ENCODE measurements at places on chromosomes 5 and 9. TPM values are rescaled to one million over a fixed set of nuclear protein-coding genes. Genes with fewer than 3 reads are reported as not detected.

- no peak for DNase-seq
These were observed 78.8 kb downstream of the ZSWIM6 start for GRCh38 chr5:61410811-61411210.

- DNase-seq = no peak
These were observed 365.2 kb upstream of the TUSC1 start for GRCh38 chr9:26043431-26043830.

DNA sequence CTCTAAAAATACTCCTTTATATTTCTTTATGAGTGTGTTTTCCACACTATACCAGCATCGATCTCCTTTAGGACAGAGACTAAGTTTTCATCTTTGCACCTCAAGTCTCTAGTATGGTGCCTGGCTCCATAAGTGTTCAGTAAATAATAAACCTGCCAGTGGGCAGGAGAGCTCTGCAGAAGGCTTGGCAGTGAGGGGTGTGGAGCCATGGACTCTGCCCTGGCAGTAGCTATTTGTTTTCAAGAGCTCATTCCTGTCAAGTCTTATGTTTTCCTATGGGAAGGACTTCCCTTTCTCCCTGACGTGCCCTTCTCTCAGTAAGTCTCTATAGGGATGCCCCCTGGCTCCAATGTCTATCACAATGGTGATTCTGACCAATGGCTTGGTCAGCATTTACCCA is 252.2 kb downstream of the PIK3R1 start:
- no peak for DNase-seq

DNA sequence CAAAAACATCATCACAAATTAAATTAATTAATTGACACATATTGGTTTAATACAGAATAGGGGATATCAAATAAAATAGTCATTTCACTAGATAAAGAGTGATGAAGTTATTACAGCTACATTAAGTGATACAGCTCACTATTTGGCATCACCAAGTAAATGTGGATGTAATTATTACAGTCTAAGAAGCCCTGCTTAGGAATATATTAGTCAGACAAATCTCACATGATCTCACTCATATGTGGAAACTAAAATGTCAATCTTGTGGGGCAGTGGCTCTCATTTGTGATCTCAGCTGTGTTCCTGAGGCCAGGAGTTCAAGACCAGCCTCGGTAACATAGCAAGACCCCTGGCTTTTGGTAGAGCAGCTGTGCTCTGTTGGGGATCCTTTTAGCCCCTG is 233.4 kb upstream of the RGMB start:
- no peak for DNase-seq

DNA sequence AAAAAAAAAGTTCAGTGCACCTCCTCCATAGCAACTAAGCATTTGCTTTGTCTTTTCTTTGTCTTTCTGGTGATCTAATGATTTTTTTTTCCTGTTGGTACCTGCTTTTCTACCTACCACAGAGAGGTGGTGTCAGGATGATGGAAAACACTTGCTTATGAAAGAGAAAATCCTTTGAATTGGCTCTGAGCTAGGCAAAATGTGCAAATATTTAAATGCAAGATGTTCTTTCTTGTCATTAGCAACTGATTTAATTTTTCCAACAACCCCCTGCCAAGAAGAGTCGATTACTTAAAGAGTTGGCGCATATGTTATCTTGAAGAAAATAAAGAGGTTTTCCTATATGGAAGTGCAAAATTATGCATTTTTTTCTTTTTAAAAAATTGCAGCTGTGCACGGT is 37.7 kb downstream of the TNC start:
- no peak for DNase-seq

The MCC gene
- polyA plus RNA-seq = 29.9 TPM

DNA sequence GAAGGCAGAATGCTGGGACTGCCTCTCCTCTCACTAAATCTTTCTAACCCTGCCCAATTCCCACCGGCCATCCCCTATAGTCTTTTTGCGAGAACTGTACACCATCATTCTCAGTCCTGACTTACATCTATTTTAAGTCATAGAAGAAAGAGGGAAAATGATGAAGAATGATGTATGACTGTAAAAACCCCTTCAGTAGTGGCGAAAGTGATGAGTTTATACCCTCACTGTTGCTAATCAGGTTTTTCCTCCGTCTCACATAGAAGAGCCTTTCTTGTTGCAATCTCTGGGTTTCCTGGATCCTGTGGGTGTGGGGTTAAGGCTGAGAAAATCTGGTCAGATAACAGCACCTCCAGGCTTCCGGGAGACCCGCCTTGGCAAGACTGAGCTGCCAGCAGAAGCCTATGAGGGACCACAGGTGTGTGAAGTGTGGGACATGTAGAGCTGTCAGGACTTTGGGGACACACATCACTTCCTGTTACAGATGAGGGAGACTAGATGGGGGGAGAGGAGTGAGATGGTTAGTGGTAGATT is 147.1 kb upstream of the SLC12A2 start:
- no peak for DNase-seq

DNA sequence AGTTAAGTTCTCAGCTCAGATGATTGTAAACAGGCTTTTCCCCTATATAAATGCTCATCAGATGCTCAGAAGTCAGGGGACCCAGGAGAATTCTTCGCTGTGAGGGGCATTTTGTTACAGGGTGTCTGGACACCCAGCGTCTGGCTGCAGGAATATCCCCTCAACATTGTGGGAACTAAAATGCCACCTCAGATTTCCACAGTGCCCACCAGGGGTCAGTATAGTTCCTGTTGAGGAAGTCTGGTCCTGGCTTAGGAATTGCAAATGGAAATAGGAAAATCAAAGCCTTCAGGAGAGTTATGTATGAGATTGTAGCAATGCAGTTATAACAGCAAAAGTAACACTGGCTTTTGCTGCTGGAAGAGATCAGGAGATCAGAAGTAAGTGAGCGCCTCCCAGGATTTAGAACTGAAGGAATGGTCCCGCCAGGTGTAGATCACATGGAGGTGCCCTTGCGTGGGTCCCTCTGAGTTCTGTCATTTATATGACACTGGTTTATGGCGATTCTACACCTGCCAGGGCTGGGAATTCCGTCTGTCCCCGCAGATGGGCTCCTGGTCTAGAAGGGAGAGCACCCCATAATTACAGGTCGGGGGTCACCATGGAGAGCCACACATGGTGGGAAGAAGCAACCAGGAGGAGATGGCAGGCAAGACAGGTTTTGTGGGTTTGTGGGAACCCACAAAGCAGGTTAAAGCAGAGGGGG is 47.1 kb upstream of the CTSL start:
- peak; percentile 66 for DNase-seq

- DNase-seq = no peak
These were observed 27.0 kb upstream of the FREM1 start for GRCh38 chr9:14937216-14937615.

GRCh38 chr5:159073026-159073425 is 26.7 kb downstream of the EBF1 start:
- DNase-seq = no peak

GRCh38 chr5:127192836-127193338 is 97.7 kb upstream of the MEGF10 start:
- no peak for DNase-seq

The HTR4 gene
- 0.11 TPM for polyA plus RNA-seq

GRCh38 chr5:10489810-10490426 is 48.2 kb downstream of the ROPN1L start:
- no peak for DNase-seq

- DNase-seq = no peak
These were observed 36.5 kb upstream of the SAP30L start for GRCh38 chr5:154409230-154409840.

DNA sequence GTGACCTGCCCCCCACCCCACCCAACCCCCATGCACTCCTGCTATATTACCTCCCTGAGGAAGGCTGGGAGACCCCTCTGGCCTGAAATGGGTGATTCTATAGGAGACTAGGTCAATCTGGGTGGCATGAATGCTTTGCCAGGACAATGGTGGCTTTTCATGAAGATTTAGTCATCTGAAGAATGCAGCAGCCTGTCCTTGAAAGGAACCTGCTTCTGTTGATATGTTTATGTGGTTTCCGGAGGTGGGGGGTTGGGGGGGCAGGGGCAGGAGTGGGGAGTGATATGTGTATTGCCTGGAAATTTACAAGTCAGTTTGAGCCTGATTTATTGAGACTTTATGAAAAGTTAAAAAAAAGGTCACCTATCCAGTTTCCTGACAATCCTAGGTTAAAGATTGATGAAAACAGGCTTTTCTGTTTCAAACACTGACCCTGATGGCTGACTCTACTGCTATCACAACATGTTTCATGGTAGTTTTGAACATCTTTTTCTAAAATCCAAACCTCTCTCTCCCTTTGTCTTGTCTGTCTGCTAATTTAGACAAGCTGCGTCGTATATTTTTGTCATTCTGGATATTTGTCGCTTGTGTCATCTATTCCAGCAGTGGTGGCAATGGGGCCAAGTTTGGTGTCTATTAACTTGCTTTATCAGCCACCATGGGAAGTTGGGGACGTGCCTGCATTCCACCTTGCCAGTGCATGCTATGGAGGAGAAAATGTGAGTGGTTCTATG is 153.7 kb upstream of the EGFLAM start:
- DNase-seq = no peak

DNA sequence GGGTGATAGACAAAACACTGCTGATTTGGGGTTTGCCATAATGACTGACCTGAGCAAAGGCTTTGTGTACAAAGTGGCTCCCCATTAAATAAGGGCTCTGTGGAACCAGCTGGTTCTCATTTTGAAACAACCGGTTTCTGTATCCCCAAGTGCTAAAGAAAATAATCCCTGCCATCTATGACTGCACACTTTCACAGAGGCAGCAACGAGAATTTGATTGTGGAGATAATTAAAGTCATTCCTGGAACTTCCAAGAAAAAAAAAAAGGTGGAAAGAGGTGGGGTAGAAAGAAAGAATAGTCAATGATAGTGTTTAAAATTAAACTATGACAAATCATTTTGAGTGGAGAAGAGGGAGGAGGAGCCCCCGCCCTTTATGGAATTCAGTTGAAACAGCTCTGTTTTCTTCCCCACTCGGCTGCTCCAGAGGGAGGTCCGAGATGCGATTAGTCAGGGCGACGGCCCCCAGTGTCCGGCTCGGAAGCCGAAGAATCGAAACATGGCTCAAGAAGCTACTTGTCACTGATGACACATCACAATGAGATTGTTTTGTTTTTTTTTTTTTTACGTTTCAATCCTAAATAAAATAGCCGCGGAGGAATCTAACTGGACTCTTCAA is 38.4 kb downstream of the EBF1 start:
- DNase-seq = no peak

The DCAF10 gene
- 32.2 TPM for polyA plus RNA-seq

DNA sequence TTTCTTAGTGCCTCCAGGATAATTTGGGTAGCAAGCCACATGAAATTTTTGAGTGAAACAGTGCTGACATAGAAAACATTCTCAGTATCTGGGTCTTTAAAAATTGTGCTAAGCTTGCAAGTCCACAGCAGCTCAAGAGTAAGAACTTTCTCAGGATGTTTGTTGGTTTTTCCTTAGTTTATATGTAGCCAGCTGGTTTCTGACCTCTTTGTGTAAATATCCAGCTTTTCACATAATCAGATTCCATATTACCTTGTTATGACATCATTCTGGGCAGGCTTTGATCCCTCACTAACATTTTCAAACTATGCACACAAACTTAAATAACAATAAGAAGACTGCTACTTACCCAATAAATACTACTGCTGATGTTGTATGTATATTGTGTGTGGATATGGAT is 82.9 kb upstream of the VCAN start:
- no peak for DNase-seq

DNA sequence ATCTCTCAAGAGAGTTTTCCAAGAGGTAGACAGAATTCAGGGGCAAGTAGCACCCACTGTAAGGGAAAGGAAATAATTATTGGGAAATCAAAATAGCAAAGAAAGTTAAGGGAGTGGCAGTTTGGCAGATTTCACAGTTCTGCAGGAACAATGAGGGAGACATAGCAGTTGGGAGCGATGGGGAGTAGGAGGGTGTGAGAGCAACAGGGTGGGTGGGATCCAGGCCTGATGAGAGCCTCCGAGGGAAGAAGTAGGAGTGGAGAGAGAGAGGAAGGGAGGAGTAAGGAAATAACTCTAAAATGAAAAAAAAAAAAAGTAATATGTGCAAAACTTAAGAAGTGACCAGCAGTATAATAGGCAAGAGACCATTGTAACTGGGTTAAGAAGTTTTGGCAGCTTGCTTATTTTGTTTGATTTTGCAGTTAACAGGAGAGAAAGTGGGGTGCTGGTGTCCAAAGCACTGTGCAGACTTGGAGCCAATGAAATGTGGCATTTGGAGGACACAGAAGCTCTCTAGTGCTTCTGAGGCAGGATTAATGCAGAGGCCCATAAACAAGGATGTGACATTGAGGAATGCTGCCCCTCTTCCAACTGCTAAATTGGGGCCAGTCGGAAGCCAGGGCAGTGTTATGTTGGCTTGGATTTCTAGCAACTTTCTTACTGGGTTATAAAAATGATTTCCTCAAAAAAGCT is 10.2 kb downstream of the TNFAIP8 start:
- no peak for DNase-seq

GRCh38 chr5:176890455-176891330 is 8.5 kb downstream of the HK3 start:
- DNase-seq = no peak

DNA sequence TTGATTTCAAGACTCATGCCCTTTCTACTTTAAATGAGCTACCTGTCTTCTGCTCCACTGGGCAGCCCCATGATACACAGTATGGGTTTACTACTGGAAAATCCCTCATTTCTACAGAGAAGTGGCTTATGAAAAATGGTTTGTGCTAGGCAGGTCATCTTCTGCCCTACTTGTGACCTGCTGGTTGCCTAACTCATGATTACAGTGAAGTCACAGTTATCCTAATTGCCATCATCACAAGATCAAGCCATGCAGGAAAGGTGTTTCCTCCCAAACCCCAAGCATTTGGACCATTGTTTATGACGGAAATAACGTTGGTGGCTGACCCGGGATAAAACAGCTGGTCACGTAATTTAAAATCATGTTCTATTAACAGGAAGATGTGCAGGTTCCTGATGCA is 330.6 kb downstream of the ACTL7B start:
- no peak for DNase-seq

DNA sequence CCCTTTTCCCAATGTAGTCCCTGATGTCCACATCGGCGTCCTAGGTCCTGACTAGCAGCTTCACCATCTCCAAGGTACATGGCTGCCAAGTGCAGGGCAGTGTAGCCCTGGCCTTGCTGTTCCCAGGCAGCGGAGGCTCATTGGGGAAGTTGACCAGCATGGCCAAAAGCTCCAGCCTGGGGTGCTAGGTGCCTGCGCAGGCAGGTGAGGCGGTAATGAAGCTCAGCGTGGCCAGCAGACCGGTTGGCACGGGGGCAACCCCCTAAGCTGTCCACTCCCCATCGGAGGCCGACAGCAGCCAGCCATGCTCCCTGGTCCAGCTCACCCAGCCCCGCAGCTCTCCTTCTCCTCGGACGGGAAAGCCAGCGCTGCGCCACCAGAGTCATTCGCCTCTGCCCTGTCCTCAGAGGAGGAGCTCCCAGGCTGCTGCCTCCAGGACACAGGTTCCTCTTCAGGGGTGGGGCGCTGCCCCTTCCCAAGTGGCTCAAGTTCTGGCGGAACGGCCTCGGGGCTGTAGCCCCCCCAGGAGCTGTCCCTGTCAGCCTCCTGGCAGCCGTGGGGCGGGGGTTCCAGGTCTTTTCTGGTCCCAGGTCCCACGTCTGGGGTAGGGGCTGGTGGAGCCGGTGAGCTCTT is 1218.2 kb downstream of the FOXD4L5 start:
- DNase-seq = no peak

The NNT gene
- polyA plus RNA-seq = 107 TPM

The MARCHF3 gene
- 6.3 TPM for polyA plus RNA-seq
